ENCODE measurements at places on chromosomes 6 and 20.
A peak's percentile ranks its signal among the peaks of the same experiment; 100 is the strongest.

DNA sequence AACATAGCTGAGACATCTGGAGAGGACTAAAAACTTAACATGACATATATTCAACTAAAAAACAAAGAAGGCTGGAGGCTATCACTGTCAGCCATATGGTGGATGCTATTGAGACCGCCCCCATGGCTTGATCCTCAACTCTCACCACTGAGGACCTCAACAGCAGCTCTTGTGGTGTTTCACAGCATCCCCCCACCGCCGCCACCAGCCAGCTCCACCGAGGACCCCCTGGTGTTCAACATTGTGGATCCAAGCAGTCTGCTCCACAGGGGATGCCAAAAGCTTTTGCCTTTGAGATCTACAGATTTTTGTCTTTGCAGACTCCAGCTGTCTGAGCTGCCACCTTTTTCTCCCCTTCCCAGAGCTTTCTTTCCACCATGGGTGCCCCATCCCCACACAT, 64.6 kb downstream of the NUS1 start:
- no peak for DNase-seq

GRCh38 chr6:15966000-15966520, 162.8 kb upstream of the MYLIP start:
- DNase-seq = no peak

GRCh38 chr6:20265842-20266241, 53.6 kb upstream of the MBOAT1 start:
- no peak for DNase-seq

DNA sequence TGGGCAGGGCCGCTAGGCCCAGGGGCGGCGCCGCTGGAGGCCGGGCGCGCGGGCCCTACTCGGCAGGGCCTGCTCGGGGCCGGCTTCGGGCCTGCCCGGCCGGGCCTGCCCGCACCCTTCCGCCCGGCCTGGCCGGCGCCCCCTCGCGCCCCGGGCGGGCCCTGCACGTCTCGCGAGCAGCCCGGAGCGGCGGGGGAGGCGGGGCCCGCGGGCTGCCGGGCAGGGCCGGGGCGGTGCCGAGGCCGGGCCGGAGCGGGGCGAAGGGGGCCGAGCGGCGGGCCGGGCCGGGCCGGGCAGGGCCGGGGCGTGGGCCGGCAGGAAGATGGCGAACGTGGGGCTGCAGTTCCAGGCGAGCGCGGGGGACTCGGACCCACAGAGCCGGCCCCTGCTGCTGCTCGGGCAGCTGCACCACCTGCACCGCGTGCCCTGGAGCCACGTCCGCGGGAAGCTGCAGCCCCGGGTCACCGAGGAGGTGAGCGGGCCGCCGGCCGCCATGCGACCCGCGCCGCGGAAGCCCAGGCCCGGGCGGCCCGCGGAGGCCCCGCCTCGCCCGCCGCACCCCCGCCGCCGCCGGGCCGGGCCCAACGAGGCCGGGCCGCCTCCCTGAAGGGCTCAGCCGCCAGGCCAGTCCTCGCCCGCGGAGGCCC, at the start of gene NPEPL1:
Gene NPEPL1, plus strand, starts transcription at position 222 of the 647 bp plus-strand sequence. Its CDS starts 101 bp downstream, at position 323.
- peak; percentile 53 for DNase-seq

DNA sequence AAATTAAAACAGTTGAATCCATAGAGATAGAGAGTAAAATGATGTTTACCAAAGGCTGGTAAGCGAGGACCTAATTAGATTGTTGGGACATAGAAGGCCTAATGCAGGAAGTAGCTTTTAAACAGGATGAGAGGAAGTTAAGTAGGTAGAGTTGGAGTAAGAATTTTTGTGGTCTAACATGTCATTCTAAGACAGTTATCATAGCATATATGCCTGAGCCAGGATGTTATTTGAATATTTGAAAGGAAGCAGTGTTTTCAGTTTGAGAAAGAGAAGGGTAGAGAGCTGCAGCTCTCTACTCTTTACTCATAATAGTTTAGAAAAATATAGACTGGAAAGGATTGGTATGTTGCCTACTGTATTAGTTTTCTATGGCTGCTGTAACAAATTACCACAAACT, 121.6 kb downstream of the MEI4 start:
- no peak for DNase-seq

GRCh38 chr20:49320460-49320859, 42.6 kb upstream of the ZNFX1 start:
- DNase-seq = no peak

DNA sequence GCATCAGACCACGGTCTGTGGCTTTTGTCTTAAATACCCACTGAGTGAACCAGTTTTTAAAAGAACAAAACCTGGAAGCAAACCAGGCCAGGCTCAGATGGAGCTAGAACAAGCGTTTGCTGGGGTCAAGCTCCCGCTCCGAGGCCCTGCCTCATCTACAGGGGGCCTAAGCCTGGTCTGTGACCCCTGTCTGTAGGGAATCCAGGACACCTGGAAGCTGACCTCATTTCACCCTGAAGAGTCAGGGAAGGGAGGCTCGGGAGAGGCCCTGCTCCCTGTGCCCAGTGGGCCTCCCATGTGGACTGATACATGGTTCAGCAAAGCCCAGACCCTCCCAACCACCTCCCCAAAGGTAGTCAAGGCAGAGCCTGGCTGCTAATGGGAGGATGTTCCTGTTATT, 26.8 kb upstream of the DLGAP4 start:
- DNase-seq = no peak

- no peak for DNase-seq
These were observed 89.4 kb upstream of the AGPAT4 start for GRCh38 chr6:161363286-161363685.

DNA sequence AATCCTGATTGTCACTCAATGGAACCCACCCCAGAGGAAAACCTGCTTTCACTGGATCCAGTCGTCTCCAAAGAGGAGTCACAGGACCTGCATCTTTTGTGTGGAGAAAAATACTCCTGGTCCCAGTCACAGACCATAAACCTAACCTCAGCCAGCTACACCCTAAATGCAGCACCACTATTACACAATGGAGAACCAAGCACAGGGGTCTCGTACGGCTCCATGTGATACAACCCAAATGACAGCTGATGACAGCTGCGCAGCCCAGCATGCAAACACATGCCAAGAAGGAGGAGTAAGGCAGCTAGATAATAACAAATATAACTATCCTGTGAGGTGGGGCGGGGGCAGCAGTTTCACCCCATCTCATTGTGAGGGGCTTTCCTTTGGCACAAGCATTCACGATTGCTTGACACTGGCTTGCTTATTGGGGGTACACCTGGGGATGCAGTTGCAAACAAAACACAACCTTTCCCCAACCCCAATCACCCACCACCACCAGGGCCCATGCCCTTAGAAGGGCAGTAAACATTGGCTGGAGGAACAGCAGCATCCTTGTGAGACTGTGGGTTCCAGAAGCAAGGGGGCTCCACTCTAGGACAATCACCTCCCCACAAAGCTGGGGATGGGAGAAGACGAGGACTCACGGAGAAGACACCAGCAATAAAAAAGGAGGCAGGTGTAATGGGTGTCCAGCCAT, 51.5 kb downstream of the TRERF1 start:
- no peak for DNase-seq

DNA sequence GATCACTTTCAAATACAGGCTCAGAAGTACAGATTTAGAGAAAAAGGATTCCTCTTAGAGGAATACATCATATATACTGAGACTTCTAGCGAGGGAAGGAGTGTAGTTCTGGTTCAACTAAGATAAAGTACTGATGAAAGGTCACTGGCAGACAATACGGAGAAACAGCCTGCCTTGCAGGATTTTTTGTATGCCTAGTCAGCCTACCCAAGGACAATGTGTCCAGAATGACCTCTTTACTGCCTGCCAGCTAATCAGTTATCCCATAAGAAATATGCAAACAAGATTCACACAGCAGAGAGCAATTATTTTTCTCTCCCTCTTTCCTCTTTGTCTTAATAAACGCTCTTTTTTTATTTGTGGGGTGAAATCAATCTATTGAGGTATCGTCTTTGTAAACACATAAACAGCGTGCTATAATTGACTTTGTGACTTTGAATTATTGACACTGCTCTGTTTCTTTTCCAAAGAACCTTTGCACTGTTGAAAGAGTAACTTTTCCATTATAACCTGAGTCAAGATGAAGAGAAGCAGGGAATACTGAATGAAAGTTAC, 1.4 kb upstream of the TSPYL4 start:
- no peak for DNase-seq

DNA sequence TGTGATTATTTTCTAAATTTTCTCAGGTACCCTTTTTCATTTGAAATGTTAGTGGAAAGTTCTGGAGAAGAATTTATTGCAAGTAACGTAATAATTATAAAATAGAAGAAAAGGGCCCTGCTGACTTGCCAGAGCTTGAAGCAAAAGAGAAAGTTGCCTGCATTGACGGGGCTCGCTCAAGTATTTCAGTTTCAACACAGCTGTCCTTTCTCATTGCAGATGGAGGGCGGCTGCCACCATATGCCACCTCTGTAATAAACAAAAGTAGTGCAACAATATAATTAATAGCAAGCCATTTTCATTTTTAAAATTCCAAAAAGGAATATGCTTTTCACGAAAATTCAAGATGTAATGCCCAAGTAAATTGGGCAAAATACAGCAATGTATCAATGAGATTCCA, 246.2 kb downstream of the PACRG start:
- DNase-seq = no peak

- DNase-seq = no peak
These were observed 575.9 kb upstream of the NOX3 start for GRCh38 chr6:156031516-156031915.

DNA sequence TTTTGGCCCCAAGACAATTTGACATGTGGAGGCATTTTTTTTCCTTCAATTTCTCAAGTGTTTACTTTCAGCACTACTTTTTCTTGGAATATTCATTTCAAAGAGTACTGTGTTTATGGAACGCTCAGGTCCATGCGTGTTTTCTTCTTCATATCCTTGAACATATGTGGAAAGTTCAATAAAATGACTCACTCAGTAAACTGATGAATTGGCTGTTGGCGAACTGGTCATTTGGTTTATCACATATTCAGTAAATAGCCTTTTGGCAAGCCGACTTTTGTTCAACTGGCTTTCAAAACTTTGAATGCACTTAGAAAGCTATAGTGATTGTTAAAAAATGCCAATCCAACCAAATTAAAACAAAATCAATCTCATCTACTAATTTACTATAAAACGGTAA, 964.6 kb upstream of the SLC35B3 start:
- no peak for DNase-seq

- DNase-seq = no peak
These were observed 80.3 kb downstream of the NDUFAF5 start for GRCh38 chr20:13865156-13865555.

- DNase-seq = no peak
These were observed 107.9 kb downstream of the BANF2 start for GRCh38 chr20:17807651-17808050.

- DNase-seq = no peak
These were observed 74.0 kb downstream of the AGPAT4 start for GRCh38 chr6:161199850-161200249.

- no peak for DNase-seq
These were observed 148.0 kb downstream of the MCHR2 start for GRCh38 chr6:99846006-99846405.

DNA sequence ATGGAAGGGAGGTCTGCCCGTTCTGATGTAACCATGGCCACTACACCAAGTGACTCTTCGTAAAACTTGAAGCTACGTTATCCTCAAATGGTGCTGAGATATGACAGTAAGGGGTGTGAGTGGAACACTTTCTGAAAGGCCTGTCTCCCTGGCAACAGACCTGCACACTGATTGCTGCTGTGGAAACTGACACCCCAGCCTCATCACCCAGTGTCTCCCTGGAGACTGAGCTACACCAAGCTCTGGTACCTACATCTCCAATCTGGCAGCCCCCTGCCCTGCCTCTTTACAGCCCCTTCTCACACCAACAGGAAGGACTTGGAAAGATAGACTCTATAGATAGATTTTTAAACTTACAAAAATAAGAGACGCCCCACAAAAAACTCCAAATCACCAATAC, 13.2 kb downstream of the PI16 start:
- no peak for DNase-seq

GRCh38 chr6:41325446-41326066, 9.9 kb upstream of the NCR2 start:
- DNase-seq = no peak

DNA sequence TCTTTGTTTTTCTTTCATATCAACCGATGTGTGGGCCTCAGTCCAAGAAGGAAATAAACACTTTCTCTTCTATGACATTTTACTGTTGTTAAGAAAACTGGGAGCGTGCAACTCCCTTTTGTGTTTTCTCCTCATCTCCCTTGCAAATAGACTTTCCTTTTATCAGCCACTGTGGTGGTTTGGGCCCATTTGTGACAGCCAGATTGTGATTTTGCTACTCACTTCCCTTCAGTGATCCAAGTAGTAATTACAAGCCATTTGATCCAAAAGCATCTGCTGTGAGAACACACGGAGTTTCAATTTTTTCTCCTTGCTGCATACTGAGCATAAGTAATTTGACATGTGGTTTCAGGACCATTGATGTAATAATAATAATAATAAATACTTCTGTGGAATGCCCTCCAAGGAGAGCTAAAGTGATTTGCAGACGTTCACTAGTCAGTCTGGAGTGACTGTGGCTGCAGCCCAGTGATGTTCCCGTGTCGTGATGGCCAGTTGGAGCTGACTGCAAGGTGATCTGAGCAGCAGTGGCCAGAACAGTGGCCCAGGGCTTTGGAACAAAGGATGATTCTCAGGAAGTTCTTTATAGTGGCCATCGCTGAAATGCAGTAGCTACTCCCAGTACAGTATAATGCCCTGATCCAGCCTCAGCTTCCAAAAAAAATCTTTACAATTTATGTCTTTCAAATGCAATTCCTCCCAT, 91.9 kb upstream of the CLDN20 start:
- no peak for DNase-seq

- no peak for DNase-seq
These were observed 70.1 kb upstream of the QKI start for GRCh38 chr6:163344411-163344810.

DNA sequence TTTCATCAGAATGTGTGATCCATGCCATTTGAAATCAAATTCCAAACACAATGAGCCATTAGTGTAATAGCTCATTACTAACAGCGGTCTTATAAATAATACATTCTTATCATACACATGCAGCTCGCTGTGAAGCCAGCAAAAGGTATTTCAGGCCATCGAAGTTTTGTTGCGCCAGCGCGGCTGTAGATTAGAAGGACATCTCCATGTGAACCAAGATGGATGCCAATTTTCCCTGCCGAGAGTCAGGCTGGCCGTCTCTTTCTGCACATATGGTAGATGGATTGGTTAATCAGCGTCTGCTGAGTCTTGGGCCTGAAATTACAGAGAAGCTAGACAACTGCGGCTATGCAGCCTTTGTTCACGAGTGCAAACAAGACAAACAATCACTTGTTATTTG, 44.1 kb downstream of the CFAP61 start:
- no peak for DNase-seq

DNA sequence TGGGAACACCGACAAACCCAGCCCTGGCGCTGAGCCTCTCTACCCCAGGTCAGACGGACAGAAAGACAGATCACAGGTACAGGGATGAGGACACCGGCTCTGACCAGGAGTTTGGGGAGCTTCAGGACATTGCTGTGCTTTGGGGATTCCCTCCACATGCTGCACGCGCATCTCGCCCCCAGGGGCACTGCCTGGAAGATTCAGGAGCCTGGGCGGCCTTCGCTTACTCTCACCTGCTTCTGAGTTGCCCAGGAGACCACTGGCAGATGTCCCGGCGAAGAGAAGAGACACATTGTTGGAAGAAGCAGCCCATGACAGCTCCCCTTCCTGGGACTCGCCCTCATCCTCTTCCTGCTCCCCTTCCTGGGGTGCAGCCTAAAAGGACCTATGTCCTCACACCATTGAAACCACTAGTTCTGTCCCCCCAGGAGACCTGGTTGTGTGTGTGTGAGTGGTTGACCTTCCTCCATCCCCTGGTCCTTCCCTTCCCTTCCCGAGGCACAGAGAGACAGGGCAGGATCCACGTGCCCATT, 15.3 kb downstream of the VEGFA start:
- DNase-seq = no peak

All from stimulated activated CD8-positive, alpha-beta memory T cell treated with anti-CD3 and anti-CD28 coated beads, Interleukin-12 subunit alpha, Interleukin-12 subunit beta, amount 100 ng/mL, for 4 hours (primary cell).